Neural crest cell (in vitro differentiated cells): ENCODE measurements at places on chromosomes 3 and 15. TPM values are rescaled to one million over a fixed set of nuclear protein-coding genes. Genes with fewer than 3 reads are reported as not detected.

The SPINT1 gene
- total RNA-seq = 1.0 and 1.3 TPM in 2 replicates

DNA sequence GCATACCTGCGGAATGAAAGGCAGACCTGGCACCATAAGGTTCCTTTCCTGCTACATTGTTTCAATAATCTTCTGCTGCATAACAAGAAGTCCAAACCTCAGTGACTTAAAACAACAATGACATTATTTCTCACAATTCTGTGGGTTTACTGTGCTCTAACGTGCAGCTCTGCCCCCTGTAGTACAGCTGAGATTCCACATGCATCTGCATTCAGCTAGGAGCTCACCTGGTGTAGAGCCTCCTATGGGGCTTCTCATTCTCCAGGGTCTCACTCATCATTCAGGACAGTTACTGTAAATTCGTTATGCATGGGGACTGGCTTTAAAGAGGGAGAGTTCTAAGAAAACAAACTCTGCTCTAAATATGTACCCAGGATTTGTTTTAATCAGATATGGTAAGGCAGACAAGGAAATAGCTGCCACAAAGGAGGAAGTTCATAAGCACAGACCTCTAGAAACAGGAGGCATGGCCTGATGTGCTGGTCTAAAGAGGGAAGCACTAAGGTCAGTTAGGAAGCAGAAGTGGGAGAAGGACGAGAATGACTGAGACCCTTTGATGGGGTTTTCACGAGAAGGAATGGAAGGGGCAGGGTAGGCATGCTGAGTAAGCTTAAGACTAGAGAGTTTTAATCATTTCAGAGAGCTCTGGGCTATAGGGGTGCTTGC lies 347.0 kb downstream of the NEK10 start:
- no peak for DNase-seq

GRCh38 chr3:177197727-177198460 lies 612 bp upstream of the TBL1XR1 start:
- no peak for DNase-seq

The ICE2 gene
- total RNA-seq = 69.7 and 80.3 TPM in 2 replicates

DNA sequence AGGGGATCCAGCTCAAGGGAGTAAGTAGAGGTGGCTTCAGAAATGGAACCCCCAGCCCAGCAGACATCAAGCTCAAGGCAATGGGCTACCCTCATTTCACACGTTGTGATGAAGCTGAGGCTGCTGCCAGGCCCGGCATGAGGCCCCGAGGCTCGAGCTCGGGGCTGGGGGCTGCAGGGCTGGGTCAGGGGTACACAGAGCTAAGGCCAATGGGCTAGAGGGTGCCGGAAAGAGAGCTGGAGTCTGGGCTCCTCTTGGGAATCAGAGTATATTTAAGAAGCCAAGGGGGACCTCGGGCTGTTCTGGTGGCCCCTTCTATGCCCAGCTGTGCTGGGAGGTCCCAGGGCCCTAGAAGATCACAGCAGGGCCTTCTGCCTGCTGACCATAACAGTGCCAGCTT lies 7.4 kb downstream of the PRSS50 start:
- no peak for DNase-seq

DNA sequence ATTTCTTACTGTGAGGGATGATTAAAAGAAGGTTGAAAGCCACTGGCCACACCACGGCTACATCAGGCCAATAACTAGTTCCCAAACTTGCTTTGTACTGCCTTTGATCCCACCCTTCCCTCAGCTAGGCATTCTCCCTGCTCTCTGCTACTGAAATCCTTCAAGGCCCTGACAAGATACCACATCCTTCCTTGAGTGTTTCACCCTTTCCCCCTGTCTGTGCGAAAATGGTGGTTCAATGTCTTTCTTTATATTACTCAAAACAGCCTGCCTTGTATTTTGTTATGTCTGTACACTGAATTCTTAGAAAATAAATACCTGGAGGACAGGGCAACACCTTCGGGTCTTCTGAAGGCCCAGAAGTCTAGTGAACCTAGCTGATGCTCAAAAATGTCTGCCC lies 932 bp upstream of the VPS8 start:
- DNase-seq = no peak
